ENCODE measurements at places on chromosomes 6 and 20.
A peak's percentile ranks its signal among the peaks of the same experiment; 100 is the strongest.

GRCh38 chr20:64176551-64176950, 12.3 kb downstream of the MYT1 start:
- no peak for DNase-seq

- DNase-seq, result no peak
These were observed 92.9 kb downstream of the DNAH8 start for GRCh38 chr6:38808039-38808438.

DNA sequence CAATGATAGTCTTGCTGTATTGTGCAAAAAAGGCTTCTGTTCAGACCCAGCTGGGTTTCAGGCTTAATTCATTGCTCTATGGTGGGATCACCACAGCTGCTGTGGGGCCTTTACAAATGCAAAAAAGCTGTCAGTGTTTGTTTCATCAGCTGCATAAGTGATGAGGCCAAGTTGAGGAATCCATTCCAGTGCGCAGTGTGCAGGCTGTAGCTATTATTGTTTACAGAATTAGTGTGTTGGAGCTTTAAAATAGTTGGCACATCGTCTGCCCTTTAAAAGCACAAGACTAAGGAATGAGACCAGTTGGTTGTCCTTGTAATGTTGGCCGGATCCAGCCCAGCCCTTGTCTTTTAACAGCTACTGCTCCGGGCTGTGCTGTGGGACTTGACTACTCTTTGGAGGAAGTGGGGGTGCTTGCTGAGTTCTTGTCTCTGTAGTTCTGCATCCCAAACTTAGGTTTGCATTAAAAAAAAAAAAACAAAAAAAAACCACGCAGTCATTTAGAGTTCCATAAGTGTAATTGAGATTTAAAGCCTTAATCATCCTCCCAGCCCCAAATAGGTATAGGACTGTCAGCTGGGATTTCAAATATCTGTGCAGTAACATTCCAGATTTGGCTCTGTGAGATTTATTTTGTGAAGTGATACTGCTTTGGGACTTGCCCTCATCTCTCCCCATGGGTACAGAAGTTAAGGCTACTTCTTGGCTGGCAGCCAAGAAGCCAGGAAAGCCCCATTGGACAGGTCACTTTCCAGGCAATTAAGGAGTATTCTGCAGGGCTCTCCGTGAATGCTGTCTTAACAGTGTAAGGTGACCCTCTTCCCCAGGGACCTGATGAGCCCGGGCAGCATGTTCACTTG, 19.3 kb downstream of the JARID2 start:
- DNase-seq, result no peak

DNA sequence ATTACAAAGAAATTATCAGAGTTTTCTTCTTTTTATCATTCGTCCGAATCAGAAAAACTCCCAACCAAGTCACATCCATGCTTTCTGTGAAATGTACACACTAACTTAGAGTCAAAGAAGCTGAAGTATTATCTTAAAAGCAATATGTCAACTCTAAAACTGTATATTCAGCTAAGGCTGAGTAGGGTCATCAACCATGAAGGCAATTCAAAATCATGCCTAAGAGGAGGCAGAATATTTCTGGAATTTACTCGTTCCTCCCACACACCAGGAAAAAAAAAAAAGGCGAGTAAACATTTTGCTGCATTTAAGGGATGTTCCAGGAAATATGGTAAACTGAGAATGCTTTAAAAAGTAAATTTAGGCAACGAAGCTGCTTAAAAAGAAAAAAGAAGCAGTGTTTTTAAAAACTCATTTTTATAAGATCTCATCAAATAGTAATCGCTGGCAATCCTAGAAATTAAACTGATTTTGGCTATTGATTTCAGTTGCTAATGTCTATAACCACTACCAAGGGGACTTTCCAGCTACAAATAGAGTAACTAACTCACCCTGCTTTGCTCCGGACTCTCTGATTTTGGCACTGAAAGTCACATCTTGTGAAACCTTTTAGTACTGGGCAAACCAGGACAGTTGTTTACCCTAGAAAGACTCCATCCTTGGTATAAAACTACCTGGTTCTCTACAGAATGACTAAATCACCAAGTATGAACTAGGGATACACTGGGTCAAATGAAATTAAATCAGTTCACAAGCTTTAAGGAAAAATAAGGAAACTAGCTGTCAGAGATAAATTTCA, 82.8 kb downstream of the MBOAT1 start:
- DNase-seq, result peak; percentile 7

DNA sequence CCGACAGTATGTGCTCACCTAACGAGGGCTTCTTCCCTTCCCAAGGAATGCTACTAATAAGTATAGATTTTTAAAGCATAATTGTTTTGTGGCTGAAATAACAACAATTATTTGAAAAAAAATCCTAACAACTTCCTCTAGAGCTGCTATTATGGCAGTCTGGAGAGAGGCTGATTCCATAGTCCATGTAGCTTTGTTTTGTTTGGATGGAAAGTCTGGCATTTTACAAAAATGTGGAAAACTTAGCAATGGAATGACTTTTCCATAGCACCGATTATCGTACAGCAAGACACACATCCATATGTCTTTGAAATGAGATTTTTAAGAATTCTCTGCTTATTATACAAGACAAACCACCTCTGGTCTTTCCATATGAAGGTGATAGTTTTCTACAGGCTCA, 252.4 kb upstream of the TAB2 start:
- peak; percentile 44 for DNase-seq

DNA sequence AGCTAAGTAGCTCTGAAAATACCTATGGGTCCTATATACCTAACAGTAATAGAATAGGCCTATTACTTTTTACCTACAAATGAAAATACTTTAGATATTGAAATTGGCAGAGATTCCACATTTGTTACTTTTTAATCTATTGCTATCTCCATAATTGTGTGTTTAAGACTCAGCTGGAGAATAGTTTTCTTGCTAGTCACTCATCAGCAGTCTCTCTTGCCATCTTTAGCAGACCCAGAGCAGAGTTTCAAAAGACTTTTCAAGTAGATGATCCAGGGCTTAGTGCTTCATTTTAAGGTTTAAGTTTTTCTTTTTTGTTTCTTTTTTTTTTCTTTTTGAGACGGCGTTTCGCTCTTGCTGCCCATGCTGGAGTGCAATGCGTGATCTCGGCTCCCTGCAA, 12.9 kb downstream of the ANKS1A start:
- peak; percentile 76 for DNase-seq

DNA sequence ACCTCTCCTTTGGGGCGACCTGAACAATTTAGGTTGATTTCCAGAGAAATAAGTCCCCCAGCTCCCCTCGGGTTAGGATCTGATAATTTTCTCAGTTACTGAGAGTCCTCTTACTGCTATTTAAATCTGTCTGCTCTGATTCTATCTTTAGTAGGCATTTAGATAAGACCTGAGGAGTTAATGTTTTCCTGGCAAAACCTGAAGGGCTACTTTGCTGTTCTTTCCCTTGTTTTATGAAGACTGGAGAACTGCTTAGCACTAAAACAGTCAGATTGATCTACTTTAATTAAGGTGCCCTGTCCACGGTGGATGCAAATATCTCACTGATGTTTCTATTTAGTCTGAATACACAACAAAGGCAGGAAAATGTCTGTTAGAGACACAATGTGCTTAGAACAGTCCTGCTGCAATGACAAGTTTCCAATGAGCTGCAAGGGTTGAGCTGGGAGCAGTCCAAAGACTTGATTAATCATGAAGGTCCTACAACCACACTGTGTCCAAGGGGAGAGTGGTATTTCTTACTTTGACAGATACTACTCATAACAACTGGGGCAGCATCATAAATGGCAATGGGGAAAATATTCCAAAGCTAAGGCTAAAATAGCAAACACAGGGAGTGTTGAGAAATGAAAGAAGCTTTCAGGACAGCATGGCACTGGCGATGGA, 15.7 kb downstream of the ADTRP start:
- DNase-seq, result peak; percentile 52

DNA sequence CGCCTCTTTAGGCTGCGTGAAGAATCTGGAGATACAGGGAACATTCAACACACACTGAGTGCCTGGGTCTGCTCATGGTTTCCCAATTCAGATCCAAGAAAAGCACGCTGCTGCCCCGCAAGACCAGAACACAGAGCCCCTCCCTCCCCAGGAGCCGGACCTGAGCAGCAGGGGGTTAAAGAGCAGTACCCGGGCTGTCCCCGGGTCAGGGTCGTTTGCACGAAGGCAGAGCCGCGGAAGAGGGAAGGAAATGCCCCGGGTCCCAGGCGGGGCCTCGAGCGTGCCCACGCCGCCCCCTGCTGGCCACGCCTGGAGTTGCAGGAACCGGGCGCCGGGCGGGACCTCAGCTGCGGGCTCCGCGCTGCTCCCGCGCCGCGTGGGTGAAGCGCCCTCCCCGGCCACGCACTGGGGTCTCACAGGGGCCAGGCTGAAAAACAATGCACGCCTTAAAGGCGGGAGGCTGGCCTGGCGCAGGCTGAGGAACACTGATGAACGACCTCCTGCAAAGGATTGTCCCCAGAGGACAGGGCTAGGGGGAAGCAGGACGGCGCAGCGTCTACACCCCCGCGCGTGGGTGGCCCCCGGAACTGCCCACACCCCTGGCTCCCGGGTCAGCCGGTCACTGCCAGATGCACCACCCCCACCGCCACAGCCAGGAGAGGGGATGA, 48.9 kb downstream of the ANKRD60 start:
- DNase-seq, result peak; percentile 18

DNA sequence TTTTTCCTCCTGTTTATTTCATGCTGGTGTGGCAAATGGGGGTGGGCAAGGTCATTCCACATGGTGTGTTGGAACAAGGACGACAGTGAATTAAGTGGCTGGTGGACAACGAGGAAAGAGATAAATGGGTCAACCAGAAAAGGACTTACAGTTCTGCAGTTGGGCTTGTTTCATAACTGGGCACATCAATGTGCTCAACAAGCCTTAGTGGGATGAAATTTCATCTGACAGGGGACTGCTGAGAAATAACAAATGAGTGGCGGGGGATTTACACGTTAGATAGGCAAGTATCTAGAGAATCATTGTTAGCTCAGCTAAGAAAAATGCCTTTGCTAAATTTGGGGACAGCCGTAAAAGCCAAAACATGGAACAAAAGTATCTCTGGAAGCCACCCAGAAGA, 163.6 kb downstream of the NRN1 start:
- DNase-seq, result no peak

- no peak for DNase-seq
These were observed 66.0 kb downstream of the UBR2 start for GRCh38 chr6:42629845-42630244.

DNA sequence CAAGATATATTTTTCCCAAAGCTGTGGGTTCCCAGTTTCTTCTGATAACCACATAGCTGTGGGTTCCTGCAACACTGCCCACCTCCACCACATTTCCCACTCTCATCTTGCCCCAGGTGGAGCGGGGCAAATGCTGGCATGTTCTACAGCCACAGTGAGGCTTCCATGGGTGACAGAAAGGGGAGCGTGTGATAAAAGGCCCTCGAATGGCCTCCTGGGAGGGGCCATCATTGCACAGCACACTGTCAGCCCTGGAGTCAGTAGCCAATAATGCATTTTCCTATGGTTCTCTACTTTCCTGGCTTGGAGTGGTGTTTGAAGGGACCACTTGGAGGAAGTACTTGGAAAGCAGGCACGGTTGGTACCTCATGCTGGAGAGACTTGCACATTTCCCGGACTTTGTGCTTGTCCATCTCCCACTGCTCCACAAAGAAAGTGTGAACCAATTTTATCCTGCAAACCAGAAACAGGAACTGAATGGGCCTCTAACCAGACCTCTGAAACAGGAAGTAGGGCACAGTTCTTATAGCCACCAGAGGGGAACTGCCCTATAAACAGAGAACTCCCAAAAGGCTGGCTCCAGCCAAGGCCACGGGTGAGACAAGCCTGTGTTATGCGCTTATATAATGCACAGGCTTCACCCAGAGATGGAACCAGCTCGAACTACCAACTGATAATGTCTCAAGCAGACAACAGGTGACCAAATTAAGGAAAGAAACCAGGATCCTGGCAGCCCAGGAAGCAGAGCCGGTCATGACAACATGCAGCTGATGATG, 8.6 kb downstream of the MAP3K5 start:
- DNase-seq, result no peak

DNA sequence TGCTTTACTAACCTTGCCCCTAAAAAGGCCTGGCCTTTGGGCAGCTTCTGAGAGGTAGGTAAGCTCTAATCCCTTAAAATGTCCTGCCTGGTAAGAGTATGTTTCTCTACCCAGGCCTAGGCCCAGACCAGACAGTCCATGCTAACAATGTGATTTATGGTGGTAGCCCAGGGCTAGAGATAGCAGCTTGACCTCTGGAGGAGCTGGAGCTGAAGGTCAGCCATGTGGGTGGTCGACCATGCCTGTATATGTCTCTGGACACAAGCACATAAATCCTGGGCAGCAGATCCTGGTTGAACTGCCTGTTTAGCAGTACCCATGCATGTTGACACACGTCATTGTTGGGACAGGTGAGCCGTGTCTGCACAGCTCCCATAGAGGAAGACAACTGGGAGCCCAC, 62.1 kb upstream of the PHACTR1 start:
- no peak for DNase-seq

DNA sequence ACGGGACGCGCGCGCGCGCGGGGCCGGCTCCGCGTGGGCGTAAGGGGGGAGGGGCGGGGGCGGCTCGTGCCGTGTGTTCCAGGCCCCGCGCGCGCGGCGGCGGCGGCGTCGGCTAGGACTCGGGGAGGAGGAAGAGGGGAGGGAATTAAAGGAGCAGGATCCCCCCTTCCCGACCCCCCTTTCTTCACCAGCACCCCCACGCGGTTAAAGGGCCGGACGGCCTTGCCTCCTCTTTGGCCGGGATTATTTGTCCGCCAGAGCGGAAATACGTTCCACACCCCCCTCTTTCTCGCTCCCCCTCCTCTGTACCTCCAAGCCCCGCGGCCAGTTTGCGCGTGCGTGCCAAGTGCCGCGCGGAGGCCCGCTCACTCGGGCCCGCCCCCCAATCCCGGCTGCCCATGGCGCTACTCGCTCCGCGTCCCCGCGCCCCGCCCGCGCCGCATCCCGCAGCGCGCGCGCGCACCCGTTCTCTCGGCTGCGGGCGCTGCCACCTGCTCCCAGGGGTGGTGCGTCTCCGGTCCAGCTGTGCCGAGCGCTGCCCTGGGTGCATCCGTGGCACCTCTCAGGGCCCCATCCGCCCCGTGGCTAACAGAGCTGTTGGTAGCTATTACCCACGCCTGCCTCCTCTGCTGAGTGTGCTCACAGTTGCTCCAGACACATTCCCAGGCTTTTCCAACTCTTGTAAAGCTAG, at the start of gene ZBTB12:
Gene ZBTB12, minus strand, starts transcription at position 134 of the 691 bp plus-strand sequence. CDS start 781 bp downstream, outside the sequence.
- DNase-seq, result peak; percentile 96

- DNase-seq, result peak; percentile 59
These were observed 2.5 kb upstream of the BHLHE23 start for GRCh38 chr20:63009045-63009961.

DNA sequence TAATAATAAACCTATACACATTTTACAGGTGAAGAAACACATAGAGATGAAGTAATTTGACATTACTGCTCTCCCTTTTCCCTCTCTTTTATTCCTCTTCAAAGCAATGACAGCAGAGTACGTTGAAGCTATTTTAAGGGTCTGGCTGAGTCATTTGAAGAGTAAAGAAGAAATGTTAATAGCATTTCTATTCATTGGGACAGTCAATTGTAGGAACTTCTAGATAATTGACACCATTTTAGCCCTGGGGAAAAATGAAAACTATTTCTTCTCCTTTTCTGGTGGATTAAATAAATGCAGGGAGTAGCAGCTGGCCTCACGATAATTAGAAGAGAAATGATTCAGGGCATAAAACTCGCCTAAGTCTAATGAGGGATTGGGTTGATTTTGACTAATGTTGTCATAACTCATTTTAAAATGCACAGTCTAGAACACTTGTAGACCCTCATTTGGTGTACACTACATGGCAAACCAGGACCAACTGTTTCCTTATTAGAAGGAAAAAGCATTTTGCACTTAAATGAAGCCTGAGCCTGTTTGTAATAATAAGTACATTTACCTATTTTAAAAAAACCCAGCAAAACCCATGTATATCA, 48.1 kb downstream of the RIPOR2 start:
- no peak for DNase-seq

All from fibroblast of the aortic adventitia (primary cell).